Activated T-helper 2 cell treated with anti-CD3 and anti-CD28 coated beads, Interferon-gamma antibody, Interleukin-2, Interleukin-4, amounts not matched to agents 10 μg/mL and 5 μg/mL and 100 μg/mL, durations not matched to agents 14 hours and 24 hours and 36 hours (primary cell): ENCODE measurements at places on chromosomes 5 and 9.

DNA sequence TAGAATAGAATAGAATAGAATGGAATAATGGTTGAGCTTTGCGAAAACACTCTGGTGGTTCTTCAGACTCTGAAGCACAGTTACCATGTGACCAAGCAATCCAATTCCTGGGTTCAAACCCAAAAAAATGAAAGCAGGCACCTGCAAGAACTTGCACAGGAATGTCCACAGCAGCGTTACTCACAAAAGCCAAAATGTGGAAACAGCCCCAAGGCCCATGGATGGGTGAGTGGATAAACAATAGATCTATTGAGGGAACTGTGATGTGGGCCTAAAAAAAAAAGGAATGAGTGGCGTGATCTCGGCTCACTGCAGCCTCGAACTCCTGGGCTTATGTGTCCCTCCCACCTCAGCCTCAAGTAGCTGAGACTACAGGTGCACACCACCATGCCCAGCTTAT is 21.4 kb upstream of the TMEM250 start:
- no peak for DNase-seq

DNA sequence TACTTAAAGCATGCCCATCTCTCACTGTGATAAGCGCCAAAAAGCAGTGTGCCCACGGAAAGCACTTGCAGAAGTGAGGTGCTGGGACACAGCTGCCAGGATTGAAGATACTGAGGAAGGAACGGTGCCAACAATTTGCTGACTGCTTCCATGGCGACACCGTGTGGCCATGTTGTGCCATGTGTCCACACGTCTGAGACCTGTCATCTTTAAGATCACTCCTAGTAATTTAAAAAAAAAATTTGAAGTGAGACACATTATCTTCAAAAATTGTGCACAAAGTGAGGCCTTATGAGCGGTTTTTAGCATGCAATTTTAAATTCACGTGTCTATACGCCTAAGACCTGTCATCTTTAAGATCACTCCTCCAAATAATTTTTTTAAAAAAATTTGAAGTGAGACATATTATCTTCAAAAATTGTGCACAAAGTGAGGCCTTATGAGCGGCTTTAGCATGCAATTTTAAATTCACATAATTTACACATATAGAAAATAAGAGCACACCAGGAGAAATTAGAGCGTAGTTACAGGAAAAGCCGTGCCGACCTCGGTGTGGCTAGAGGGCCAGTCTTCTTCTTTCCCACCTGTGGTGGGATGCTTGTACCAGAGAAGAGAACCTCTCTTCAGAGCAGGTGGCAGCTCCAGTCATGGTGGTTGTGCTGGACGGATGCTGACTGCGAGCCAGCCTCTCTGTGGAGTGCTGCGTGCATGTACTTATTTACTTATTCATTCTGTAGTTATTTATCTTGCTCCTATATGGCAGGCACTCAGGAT is 21.4 kb upstream of the FLT4 start:
- DNase-seq = no peak

DNA sequence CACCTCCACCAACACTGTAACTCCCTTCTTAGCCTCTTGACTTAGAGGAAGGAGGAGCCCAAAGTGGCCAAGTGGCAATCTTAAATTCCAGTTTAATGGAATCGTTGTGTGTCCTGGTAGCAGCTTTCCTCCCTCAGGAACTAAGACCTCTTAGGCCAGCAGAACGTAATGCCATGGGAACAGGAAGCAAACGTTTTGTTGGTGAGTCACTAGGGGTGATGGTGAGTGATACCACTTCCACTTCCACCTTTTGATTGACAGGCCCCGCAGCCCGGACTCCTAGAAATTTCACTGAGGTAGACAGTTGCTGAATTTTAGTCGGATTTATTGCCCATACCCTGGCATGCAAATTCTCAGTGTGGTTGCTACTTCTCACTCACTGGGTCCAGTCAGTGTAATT is 94.2 kb upstream of the FBN2 start:
- no peak for DNase-seq

- DNase-seq = no peak
Measured at GRCh38 chr9:135165003-135165711, 77.7 kb downstream of the OLFM1 start.

GRCh38 chr9:111386386-111386785 is 56.4 kb upstream of the OR2K2 start:
- no peak for DNase-seq

DNA sequence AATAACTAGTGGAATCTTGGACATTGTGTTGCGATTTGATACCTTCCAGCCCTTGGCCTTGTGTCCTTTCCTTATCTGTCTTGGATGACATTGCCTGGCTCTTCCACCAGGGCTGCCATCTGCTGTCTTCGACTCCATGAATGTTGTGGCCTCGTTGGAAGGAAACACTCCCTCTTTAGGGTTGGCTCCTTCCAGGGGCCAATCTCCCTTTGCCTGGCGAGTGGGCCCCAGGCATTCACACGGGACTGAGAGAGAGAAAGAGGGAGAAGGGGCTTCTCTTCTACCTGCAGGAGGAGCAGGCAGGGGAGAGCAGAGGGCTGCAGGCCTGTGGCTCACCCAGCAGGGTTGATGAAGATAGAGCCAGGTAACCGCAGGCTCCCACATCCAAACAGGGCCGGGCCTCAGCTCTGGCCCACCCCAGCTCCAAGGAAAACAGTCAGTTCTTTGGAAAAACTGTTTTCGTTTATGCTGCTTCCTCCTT is 31.3 kb downstream of the FGF1 start:
- DNase-seq = no peak

GRCh38 chr5:67065237-67065636 is 131.4 kb downstream of the CD180 start:
- DNase-seq = no peak

GRCh38 chr9:15711531-15711930 is 158.7 kb downstream of the CCDC171 start:
- no peak for DNase-seq

DNA sequence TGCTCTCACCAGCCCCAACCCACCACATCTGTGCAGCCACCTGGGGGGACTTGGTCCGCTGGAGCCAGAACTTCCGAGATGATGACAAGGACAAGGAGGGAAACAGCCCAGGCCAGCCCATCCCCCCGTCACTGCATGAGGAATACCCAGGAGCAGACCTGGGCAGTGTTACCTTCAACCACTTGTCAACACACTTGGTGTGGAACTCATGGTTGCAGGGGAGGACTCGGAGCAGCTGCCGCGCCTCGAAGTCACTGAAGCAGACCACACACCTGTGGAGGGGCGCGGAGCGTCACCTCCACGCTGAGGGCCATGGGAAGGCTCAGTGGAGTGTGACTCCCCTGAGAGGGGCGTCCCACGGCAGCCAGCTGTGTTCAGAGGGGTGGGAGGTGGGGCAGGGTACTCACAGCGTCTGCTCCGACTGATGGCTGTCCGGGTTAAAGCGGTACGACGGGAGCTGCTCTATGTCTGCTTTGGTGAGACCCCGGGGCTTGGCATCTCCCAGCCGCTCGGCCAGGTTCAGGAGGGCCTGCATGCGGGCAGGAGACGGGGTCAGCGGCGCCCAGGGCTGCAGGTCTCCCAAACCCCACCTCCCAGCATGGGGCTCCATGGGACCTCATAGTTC is 8.0 kb downstream of the RNF44 start:
- no peak for DNase-seq

DNA sequence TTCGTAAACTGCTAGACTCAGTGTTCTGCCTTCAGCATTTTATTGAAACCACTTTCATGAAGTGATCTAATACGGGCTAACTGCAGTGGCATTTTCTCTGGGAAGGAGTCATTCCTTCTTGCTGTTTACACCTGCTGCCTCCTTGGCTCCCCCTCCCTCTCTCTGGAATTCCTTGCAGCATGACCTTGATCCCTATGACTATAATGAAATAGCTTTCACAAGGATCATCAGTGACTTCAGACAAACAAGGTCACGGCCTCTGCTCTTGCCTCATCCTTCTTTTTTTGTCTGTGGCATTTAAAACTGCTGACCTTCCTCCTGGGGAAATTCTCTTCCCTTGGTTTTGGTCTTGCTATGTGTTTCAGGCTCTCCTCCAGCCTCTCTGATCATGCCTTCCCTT is 90.2 kb downstream of the ZNF462 start:
- DNase-seq = no peak

DNA sequence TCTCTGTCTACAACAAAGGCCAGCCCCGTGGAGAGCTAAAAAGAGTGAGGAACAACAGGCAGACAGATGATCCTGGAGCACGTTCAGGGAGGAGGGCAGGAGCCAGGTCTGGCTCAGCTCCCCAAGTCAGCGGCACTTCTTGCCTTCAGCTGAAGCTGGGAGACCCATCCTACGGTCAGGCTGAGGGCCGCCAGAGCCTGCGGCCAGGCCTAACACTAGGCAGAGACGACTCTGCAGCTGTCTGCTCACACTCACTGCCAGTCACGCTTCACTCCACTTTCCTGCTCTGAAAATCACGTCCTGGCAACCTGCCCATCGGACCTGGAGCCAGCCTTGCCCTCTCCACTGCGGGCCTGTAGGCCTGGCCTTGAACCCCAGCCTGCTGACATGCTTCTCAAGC is 160.9 kb upstream of the LHFPL2 start:
- no peak for DNase-seq

DNA sequence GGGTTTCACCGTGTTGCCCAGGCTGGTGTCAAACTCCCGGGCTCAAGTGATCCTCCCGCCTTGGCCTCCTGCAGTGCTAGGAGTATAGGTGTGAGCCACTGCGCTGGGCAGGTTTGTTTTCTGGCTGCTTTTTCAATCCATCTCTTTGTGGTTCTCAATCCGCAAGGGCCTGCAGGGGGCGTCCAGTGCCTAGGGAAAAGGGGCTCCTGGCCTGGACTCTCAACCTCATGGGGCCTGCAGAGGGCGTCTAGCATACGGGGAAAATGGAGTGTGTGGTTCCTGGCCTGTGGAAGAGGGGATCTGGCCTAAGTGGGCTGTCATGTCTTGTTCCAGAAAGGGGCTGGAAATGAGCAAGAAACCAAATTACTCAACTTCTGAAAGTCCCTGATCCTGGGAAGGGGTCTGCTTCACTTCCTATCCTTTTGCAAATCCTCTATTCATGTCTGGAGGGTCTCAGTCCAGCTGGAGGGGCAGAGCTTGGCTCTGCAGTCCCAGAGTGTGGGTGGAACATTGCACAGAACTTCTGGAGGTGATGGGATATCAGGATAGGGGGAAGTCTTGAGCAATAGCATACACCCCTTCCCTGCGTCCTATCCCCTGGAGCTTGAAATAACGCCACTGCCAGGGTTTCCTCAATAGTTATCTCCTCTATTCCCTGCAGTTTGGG is 12.7 kb upstream of the CCL27 start:
- peak; percentile 31 for DNase-seq

GRCh38 chr9:123771690-123772089 is 158.2 kb downstream of the DENND1A start:
- no peak for DNase-seq

- DNase-seq = no peak
Measured at GRCh38 chr9:133948131-133948530, 44.0 kb downstream of the VAV2 start.
